ENCODE measurements at places on chromosomes 5 and 9. TPM values are rescaled to one million over a fixed set of nuclear protein-coding genes. Genes with fewer than 3 reads are reported as not detected.

Gene SPZ1
- total RNA-seq = not detected

Gene TAL2
- total RNA-seq = 2.4 TPM

Gene ADRB2
- total RNA-seq = 1.1 TPM

Gene PPP1R2B
- total RNA-seq = not detected

Gene SMAD5
- 61.1 TPM for total RNA-seq

Gene ZDHHC11B
- total RNA-seq = 7.3 TPM

Gene FOXD4L5
- total RNA-seq = 0.64 TPM

Gene DELE1
- total RNA-seq = 50.6 TPM

Gene TMEM215
- total RNA-seq = 0.91 TPM

Gene MROH2B
- total RNA-seq = not detected

Gene VCAN
- total RNA-seq = 504 TPM

Gene ARL14EPL
- not detected for total RNA-seq

Gene ELL2
- total RNA-seq = 5.4 TPM

Gene LCN15
- not detected for total RNA-seq

Gene C9
- not detected for total RNA-seq

Gene AJM1
- 1.8 TPM for total RNA-seq

Gene TRIM36
- total RNA-seq = 68.9 TPM

Gene PTPRD
- total RNA-seq = 323 TPM

Gene ARSB
- 23.6 TPM for total RNA-seq

Gene BNC2
- total RNA-seq = 5.2 TPM

Gene PCDHGB1
- total RNA-seq = 16.8 TPM

Gene TAF11L10
- not detected for total RNA-seq

Gene CBY3
- 0.64 TPM for total RNA-seq

Gene PARP8
- 55.0 TPM for total RNA-seq

Gene CAVIN4
- 11.3 TPM for total RNA-seq

Gene RFK
- total RNA-seq = 38.9 TPM

Gene MPDZ
- 53.7 TPM for total RNA-seq

Gene C5orf58
- total RNA-seq = not detected

Gene IFT74
- total RNA-seq = 17.8 TPM

Gene ASS1
- 37.8 TPM for total RNA-seq

Gene SPATA31C1
- not detected for total RNA-seq

Gene TMEM267
- total RNA-seq = 9.9 TPM

Gene SPINK6
- total RNA-seq = not detected

Gene EQTN
- total RNA-seq = 0.73 TPM

Gene MEGF10
- total RNA-seq = 72.2 TPM

Gene CER1
- total RNA-seq = 1.2 TPM

Gene RASGEF1C
- 10.9 TPM for total RNA-seq

Gene CSF1R
- total RNA-seq = 8.7 TPM

Gene SLC6A19
- 0.09 TPM for total RNA-seq

Gene PSAT1
- total RNA-seq = 42.8 TPM
